Spleen (tissue), 13 donors: ENCODE measurements at places on chromosomes 2 and 18. TPM values are rescaled to one million over a fixed set of nuclear protein-coding genes. Genes with fewer than 3 reads are reported as not detected.
A peak's percentile ranks its signal among the peaks of the same experiment; 100 is the strongest.

VAMP5 gene
- 120 TPM for polyA plus RNA-seq

DNA sequence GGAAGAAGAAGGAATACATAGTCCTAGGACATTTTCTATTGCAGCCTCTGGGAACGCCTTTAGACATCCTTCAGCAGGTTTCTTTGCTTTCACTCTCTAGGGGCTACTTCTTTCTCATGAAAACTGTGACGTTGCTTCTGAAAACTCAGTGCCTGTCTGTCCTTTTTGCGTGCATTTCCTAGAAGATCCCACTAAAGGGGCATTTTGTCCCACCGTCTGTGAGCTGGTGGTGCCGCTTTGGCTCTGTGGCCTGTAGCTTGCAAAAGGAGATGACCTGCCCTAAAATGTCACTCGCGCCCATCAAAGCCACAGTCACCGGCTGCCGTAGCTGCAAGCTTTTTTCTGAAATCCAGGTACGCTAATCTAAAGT is 579 bp downstream of the STAT4 start:
- H3K4me1 ChIP-seq: peaks cover 7% of the 10 kb centered on the region
- H3K36me3 ChIP-seq: no peaks in the 10 kb centered on the region
- H3K27me3 ChIP-seq: no peaks in the 10 kb centered on the region
- no peak for DNase-seq

CD28 gene
- 2.9 TPM for polyA plus RNA-seq

GALNT5 gene
- polyA plus RNA-seq: not detected

G6PC2 gene
- not detected for polyA plus RNA-seq

DNA sequence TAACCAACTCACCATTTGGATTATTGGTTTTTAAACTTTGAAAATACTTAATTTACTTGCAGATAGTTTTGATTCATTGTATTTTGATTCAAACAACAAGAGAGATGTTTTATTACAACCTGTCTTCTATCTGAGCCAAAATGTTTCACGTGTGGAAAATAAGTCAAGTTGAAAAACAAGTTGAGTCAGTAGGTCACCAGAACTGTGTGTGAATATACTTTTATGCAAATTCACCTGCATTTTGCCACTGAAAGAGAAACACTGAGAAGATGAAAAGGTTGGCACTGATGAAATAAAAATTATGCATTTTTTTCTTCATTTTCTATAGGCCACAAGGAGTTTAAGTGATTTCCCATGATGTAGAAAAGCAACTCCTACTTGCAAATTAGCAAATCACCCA is 68.3 kb downstream of the ICOS start:
- H3K4me3 ChIP-seq: no peak overlapping the region
- H3K27ac ChIP-seq: no peak overlapping the region
- no peaks in the 10 kb centered on the region for H3K4me1 ChIP-seq
- no peaks in the 10 kb centered on the region for H3K36me3 ChIP-seq
- DNase-seq: no peak

SLC14A1 gene
- polyA plus RNA-seq: 3.5 TPM

GRCh38 chr18:7568426-7568825 is 1.3 kb downstream of the PTPRM start:
- DNase-seq: peak; percentile 82
- H3K36me3 ChIP-seq: no peaks in the 10 kb centered on the region
- H3K27me3 ChIP-seq: no peaks in the 10 kb centered on the region
- peak overlapping the region; percentile 93 for H3K27ac ChIP-seq

DNA sequence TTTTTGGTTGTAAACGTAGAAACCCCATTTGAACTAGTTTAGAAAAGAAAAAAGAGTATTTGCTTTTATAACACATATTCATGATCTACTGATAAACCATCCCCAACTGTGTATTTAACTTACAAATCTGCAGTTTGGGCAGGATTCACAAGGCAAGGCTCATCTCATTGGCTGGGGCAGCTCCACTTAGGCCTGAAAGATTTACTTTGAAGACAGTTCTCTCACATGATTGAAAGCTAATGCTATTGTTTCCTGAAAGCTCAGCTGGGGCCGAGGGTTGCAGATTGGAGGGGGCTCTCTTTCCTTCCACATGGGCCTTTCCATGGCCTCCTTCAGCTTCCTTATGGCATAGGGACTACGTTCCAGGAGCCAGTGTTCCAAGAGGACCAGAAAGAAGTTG is 47.4 kb downstream of the ARHGAP15 start:
- peak; percentile 66 for DNase-seq
- peaks cover 3% of the 10 kb centered on the region for H3K4me1 ChIP-seq
- H3K4me3 ChIP-seq: no peak overlapping the region
- no peaks in the 10 kb centered on the region for H3K36me3 ChIP-seq

- H3K27ac ChIP-seq: no peak overlapping the region
- no peak for DNase-seq
- H3K4me1 ChIP-seq: peaks cover 9% of the 10 kb centered on the region
- H3K27me3 ChIP-seq: peaks cover 7% of the 10 kb centered on the region
Observed at GRCh38 chr2:110120171-110121051, 4.8 kb upstream of the MALL start.

- H3K4me3 ChIP-seq: no peak overlapping the region
- H3K36me3 ChIP-seq: peaks cover 60% of the 10 kb centered on the region
- H3K4me1 ChIP-seq: peaks cover 59% of the 10 kb centered on the region
- DNase-seq: no peak
- peak overlapping the region; percentile 80 for H3K27ac ChIP-seq
Observed at GRCh38 chr18:55268628-55269275, 309.5 kb upstream of the CCDC68 start.

HADHB gene
- 55.7 TPM for polyA plus RNA-seq

- H3K36me3 ChIP-seq: no peaks in the 10 kb centered on the region
- no peak overlapping the region for H3K27ac ChIP-seq
- H3K4me3 ChIP-seq: no peak overlapping the region
Observed at GRCh38 chr18:41646915-41647620, 308.0 kb upstream of the PIK3C3 start.

DNA sequence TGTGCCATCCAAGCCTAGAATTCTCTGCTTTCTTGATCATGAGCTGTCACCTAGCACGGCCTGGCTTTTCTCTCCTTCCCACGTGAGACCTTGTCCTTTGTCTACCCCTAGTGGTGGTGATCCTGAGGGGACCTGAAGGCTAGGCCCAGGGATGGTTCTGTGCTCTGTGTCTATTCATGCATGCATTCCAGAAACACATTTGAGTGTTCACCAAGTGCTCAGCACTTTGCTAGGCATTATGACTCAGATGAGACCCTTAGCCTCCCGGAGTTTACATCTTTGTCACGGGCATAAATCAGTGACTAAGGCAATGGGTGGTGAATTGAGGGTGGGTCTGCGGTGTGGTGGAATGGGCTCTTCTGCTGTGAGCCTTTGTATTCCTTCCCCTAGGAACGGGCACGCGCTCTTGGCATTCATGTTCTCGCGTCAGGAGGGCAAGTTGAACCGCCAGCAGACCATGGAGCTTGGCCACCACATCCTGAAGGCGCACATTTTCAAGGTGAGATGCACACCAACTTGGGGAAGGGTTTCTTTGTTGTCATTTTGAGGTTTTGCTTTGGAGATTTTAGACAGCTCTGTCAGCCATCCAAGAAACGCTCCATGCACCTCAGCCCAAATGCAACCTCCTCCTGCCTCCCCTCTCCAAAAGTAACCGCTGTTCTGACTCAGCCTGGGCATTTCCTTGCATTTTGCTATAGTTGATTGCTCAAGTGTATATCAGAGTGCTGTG is 100.9 kb downstream of the WDSUB1 start:
- H3K4me1 ChIP-seq: peaks cover 11% of the 10 kb centered on the region
- H3K27me3 ChIP-seq: no peaks in the 10 kb centered on the region
- no peak for DNase-seq
- H3K27ac ChIP-seq: no peak overlapping the region
- H3K4me3 ChIP-seq: no peak overlapping the region

DNA sequence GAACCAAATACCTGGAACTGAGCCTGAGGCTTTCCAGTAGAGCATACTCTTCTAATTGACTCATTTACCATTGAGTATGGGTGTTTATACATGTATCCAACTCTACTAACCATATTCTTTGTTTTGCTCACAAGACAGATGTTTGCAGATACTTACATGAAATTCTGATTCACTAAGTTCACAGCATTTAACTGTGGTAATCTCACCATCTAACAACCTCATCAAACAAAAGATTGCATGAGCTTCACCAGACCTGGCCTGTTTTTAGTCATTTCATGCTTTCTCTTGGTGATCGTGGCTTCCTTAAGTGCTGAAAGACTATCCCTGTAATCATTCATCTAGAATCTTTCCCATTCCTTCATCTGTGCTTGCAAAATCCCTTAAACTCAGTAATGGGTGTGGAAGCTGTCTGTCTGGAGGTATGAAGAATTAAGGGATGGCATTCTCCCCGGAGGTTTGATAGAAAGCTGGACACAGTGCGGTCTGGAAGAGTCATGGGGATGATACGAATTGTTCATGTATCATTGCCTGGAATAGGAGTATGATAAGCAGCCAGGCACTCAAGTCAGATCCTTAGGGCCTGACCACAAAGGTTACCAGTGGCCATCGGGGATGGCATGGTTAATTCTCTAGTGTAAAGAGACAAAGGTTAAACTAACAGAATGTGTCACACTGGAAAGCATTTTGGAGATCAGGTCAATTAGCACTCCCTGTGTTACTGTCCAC is 42.0 kb upstream of the IL1R1 start:
- H3K27me3 ChIP-seq: no peaks in the 10 kb centered on the region
- no peaks in the 10 kb centered on the region for H3K36me3 ChIP-seq
- no peak overlapping the region for H3K4me3 ChIP-seq
- no peak for DNase-seq
- H3K27ac ChIP-seq: no peak overlapping the region

GRCh38 chr2:135839713-135840112 is 2.7 kb upstream of the LCT start:
- peak overlapping the region; percentile 14 for H3K27ac ChIP-seq
- DNase-seq: no peak
- peaks cover 18% of the 10 kb centered on the region for H3K36me3 ChIP-seq
- H3K27me3 ChIP-seq: no peaks in the 10 kb centered on the region
- peaks cover 14% of the 10 kb centered on the region for H3K4me1 ChIP-seq
